ENCODE measurements at places on chromosomes 13 and 19.

DNA sequence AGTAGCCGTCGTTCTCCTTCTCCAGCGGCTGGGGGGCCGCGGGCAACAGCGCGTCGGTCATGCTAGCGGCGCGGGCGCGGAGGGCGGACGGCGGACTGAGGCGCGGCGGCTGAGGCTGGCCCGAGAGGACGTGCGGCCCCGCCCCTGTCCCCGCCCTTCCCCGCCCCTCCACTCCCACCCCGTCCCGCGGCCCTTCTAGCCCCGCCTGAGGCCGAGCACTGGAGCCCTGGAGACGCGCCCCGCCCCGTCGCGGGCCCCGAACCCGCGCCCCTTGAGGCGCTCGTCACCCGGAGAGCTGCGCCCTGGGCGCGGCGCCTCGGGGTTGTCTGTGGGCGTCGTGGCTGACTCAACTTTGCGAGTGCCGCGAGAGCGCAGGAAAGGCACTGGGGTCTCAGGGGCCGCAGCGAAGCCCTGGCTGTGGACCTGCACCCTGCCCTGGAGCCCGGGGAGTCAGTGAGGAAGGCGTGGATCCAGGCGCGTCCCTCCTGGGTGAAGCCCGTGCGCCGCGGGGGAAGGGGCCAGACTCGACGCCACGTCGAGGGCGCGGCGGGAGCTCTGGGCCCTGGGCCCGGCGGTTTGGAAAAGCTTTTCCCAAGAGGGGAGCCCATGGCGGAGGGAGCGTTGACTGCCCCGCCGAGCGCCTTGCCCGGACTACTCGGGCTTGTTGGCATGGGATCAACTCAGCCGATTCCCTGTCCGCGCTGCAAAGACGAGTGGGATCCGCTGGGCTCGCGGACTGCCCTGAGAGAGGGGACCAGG is at the start of gene RHPN2:
TSS of gene RHPN2 (minus strand) at position 97 of the 759 bp plus-strand sequence. CDS start at position 61, 36 bp downstream.
- DNase-seq = peak; percentile 82

DNA sequence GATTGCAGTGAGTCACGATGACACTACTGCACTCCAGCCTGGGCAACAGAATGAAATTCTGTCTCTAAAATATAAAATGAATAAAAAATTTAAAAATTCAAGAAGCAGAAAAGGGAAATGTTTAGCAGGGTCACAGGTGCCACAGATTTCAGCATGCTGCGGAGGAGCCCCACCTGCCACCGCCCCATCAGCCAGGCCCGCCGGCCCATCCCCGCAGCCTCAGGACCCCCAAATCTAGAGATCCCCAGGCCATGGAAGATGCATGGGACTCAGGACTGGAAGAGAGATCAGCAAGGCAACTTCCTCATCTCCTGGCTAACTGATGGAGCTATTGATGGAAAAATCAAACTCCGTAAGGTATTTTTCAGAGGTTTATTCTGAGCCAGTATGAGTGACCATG is 208.2 kb downstream of the UQCRFS1 start:
- no peak for DNase-seq

DNA sequence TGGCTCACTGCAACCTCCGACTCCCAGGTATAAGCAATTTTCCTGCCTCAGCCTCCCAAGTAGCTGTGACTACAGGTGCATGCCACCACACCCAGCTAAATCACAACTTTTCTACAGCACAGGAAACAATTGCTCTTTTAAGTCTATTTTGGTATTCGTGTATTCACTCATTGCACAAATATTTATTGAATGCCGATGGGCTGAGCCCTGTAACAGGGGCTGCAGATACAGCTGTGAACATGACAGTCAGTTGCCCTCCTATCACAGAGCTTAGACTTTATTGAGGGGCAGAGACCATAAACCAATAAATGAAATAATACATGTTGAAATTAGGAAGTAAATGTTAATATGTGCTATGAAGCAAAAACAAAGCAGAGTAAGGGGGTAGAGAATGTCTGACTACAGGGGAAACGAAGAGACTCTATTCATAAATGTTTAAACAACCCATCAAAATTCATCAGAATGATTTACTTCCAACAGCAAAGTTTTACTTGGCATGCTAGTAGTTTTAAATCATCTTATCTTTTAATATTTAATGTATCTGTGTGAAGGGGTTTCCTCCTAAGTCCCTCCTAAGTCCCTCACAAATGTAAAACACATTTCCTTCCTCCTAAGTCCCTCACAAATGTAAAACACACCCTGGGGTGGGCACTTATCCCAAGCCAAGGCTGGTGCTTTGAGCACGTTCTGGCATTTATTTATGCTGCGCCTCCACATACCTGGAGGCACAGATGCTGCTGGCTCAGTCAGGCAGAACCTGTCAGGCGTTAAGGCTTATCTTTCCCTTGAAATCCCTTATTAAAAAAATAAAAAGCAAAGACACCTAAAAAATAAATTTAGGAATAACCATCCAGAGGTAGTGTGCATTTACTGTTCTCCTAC is 140.8 kb downstream of the MIPEP start:
- no peak for DNase-seq

- DNase-seq = no peak
These were observed 4.2 kb downstream of the TRAPPC6A start for GRCh38 chr19:45173816-45174215.

DNA sequence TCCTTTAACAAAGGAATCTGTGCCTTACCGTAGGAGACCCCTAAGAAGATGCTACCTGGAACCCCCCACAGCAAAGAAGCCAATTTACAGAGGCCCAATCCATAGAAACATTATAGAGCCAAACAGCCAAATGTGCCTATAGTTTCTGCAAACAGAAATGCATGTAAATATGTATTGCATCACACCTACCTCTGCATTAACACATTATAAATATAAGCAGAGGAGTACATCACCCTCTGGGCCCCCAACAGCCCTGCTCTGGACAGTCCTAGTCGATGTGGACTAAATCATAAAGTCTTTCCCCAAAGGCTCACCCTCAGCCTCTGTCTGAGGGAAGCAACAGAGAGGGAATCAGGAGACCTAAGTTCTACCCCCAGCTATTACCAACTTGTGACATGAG is 25.7 kb downstream of the ZNF541 start:
- no peak for DNase-seq

GRCh38 chr19:11256189-11256588 is 6.1 kb downstream of the DOCK6 start:
- DNase-seq = no peak

- DNase-seq = no peak
These were observed 3.7 kb downstream of the PGLYRP2 start for GRCh38 chr19:15475611-15476010.

- peak; percentile 62 for DNase-seq
These were observed 44.6 kb downstream of the ZNF787 start for GRCh38 chr19:56076498-56076897.

- DNase-seq = no peak
These were observed 9.0 kb downstream of the F2RL3 start for GRCh38 chr19:16897856-16898161.

- peak; percentile 81 for DNase-seq
These were observed 359.6 kb downstream of the FOXO1 start for GRCh38 chr13:40306817-40307216.

DNA sequence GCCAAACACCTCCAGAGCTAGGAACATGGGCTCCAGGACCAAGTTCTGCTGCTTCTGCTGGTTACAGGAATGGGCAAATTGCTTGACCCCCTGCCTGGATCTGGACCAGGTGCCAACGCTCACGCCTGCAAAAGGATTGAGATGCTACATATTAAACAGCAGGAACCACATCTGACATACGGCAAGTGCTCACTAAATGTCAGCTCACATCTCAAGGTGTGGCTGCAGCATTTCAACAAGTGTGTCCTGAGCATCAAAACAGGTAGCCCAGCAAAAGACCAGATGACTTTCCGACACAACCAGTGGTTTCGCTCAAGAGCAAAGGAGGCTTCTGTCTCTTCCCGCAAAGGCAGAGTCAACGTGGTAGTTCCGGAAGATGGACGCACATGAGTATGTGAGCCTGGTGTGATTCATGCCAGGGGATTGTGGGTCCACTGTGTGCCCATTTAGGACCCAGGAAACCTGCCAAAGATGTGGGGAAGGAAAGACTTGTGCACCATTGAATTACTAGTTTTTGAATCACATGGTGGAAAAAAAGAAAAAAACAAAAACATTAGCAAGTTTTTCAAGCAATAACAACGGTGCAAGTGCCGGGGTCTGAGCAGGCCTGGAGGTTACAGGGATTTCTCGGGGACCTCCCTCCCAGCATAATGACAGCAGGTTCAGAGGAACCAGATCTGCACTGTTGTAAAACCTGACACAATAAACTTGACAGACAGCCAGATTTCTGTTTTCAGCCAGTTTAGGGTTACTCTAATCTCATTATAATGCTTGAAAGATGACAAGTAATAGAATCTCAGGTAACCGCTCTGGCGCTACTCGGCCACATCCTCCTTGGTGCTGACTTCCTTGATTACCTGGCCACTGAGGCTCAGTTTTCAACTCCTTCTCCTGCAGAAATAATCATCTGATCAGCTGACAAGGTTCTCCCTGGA is 77.9 kb downstream of the SOX1 start:
- no peak for DNase-seq

DNA sequence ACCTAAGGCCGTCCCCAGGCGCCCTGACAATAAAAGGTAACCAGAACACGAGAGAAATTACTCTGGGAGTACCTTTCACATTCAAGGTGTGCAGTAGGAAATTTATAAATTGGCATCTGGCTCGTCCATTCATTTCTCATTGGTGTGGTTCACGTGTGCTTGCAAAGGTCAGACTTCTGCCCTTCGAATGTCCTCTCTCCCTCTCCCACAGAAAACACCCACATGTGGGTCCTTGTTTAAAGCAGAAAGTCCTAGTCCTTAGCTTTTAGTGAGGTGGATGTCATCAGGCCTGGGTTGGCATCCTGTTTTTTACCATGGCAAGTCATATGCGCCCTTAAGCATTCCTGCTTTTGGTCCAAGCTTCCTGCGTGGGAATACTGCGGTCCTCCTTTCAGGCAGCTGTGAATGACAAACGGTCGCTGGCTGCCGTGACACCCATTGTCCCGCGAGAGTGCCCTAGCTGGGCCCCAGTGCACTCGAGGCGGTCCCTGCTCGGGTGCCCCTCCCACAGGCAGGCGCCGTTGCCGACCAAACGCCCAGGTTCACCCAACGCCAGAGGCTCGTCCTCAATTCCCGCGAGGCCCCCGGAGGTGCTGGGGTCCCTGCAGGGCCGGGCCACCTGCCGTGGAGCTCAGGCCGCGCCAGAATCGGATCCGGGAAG is at the start of gene NUDT19:
TSS of gene NUDT19 (plus strand) at position 531 of the 661 bp plus-strand sequence. CDS start 140 bp downstream, outside the sequence.
- DNase-seq = peak; percentile 91

DNA sequence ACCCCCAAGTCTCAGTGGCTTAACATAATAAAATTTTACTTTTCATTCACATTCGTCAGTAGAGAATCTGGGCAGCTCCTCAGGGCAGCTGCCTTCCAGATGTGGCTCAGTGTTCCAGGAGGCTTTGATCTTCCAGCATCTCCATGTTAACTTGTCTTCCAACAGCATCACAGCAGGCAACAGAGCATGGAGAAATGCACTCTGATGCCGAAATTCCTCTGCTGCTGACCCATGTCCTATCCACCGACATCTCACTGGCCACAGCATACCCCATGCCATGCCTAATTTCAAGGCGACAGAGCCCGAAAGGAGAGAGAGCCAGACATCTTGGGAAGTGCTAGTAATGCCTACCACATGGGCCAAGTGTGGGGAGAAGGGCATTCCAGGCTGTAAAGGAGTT is 64.9 kb upstream of the MEDAG start:
- DNase-seq = no peak

- no peak for DNase-seq
These were observed 143.9 kb upstream of the ZNF536 start for GRCh38 chr19:30228113-30228834.

DNA sequence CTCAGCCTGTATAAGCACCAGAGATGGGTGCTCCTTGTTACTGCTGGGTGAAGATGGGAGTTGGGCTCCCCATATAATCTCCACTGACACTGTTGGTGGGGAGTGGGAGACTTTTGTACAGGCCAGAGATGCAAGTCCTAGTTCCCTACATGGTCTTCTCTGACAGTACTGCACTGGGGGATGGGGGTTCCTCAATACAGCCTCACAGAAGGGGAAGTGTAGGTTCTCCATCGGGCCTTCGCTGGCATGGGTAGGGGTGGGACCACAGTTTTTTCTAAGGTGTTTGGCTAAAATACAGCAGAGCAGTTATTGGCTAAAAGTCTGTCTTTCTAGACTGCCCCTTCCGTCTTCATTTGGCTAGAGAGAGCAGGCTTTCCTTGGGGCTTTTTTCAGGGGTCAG is 167.2 kb upstream of the SERP2 start:
- no peak for DNase-seq

DNA sequence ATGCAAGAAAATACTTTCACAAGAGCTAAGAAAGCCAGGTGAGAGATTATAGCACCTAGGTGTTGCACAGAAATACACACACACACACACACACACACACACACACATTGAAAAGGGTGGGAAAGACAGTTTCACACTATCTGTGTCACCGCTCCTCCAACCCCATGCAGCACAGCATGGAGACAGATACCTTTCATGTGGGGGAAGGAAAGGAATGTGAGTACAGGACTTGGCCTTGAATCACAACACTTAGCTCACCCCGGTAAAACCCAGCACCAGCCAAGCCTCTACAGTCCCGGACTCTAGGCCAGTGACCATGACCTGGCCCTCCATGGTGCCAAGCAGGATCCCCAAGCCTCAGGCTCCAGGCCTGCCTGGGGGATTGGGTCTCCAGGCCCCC is 462.0 kb upstream of the SPRY2 start:
- DNase-seq = no peak
